ENCODE measurements at places on chromosomes 12 and 14. TPM values are rescaled to one million over a fixed set of nuclear protein-coding genes. Genes with fewer than 3 reads are reported as not detected.

DNA sequence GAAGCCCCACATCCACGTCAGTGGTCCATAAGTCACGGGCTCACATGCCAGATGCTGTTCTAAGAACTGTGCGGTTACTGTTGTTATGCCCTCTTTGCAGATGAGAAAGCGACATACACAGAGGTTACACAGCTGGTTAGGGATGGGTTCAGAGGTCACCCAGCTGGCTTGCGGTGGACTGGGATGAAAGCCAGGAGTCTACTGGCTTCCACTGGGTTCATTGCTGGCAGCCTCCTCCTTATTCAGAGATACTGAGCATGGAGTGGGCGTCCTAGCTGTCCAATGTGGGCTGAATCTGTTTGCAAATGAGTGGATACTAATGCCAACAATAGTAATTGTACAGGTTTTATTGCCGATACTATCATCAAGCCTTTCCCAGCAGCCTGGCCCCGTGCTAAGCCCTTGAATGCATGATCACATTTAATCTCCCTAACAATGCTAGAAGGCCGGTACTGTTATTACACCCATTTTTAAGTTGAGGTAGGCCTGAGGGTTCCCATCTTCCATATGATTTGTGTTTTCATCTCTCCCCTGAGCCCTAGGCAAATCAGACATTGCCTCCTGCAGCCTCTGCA lies 129.1 kb downstream of the PLXNC1 start:
- no peaks in the 10 kb centered on the region for H3K36me3 ChIP-seq
- no peak for DNase-seq
- no peak overlapping the region for H3K27ac ChIP-seq
- no peaks in the 10 kb centered on the region for H3K4me1 ChIP-seq
- no peak overlapping the region for H3K4me3 ChIP-seq
- H3K27me3 ChIP-seq = no peaks in the 10 kb centered on the region

SERPINA10 gene
- not detected for total RNA-seq

GRCh38 chr14:92493492-92493891 lies 20.1 kb upstream of the RIN3 start:
- H3K27ac ChIP-seq = no peak overlapping the region
- no peaks in the 10 kb centered on the region for H3K27me3 ChIP-seq
- H3K4me1 ChIP-seq = no peaks in the 10 kb centered on the region
- DNase-seq = no peak

HOXC4 gene
- not detected for total RNA-seq

RAB21 gene
- total RNA-seq = 13.0 TPM

DNA sequence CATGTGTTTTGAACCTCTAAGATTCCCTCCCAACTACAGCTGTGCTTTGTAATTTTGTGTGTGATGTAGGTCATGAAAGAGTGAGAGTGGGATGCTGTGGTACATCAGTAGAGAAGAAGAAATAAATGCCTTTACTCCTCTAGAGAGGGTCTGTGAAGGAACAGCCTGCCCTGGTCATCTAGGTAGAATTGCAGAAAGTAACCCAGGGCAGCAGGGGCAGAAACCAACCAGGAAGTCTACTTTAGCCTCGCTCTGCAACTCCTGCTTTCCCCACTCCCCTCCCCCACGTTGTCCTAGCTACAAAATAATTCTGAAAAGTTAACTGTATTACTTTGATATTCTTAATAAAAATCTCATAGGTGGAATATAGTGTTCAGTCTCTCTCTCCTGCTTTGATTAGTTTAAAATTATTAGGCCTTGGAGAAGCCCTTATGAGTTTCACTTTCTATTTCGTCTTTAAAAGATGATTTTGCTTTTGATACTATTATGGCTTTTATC lies 7.5 kb downstream of the TBK1 start:
- DNase-seq = no peak
- peaks cover 3% of the 10 kb centered on the region for H3K36me3 ChIP-seq
- peak overlapping the region; percentile 37 for H3K4me3 ChIP-seq
- no peaks in the 10 kb centered on the region for H3K27me3 ChIP-seq

DNA sequence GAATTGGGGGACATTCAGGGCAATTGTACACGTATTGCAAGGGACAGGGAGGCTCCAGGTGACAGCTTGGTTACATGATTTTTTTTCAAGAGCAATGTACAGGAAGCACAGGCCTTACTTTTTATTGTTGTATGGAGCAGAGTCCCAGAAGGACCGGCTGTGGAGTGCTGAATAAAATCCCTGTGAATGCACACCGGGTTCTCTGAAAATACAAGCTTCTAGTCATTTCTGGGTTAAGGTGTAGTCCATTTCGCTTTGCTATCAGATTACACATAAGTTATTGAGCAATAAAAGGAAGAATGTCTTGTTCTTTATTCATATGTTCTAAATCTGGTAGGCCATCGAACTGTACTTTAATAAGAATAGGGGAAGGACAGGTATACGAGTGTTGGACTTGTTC lies 52.2 kb downstream of the PDE3A start:
- no peaks in the 10 kb centered on the region for H3K27me3 ChIP-seq
- peaks cover 36% of the 10 kb centered on the region for H3K4me1 ChIP-seq
- H3K4me3 ChIP-seq = no peak overlapping the region
- no peaks in the 10 kb centered on the region for H3K36me3 ChIP-seq
- DNase-seq = no peak
- peak overlapping the region; percentile 51 for H3K27ac ChIP-seq

FOXA1 gene
- not detected for total RNA-seq

DNA sequence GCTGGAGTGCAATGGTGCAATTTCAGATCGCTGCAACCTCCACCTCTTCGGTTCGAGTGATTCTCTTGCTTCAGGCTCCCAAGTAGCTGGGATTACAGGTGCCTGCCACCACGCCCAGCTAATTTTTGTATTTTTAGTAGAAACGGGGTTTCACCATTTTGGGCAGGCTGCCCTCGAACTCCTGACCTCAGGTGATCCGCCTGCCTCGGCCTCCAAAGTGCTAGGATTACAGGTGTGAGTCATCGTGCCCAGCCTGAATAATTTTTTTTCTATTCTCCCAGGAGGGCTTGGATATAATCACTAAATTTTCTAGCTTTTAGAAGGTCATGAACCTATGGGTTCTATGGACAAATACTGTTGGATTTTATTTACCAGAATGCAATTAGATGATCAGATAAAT lies 44.7 kb upstream of the GNPNAT1 start:
- H3K4me1 ChIP-seq = peaks cover 6% of the 10 kb centered on the region
- H3K27me3 ChIP-seq = no peaks in the 10 kb centered on the region
- H3K27ac ChIP-seq = no peak overlapping the region
- no peak for DNase-seq

DNA sequence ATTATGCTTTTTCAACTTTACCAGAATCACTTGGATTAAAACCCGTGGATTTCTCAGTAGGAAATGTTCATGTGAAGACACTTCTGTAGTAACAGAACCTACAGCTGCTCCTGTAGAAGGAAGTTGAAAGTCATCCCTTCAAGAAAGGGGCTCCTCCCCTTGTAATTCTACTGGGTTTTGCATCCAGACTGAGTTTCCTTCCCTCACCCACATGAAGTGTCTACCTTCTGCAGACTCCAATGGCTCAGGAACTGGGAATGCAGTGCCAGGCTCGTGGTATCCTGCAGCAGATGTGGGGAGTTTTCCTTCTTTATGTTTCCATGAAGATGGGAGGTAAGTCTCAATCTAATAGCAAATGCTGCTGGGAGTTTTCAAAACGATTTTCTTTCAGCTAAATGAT lies 7.9 kb upstream of the OR10G2 start:
- H3K27me3 ChIP-seq = no peaks in the 10 kb centered on the region
- H3K4me3 ChIP-seq = no peak overlapping the region
- H3K36me3 ChIP-seq = no peaks in the 10 kb centered on the region
- no peaks in the 10 kb centered on the region for H3K4me1 ChIP-seq
- H3K27ac ChIP-seq = no peak overlapping the region
- no peak for DNase-seq

GRCh38 chr12:53738406-53739213 lies 11.4 kb upstream of the CALCOCO1 start:
- peaks cover 9% of the 10 kb centered on the region for H3K4me1 ChIP-seq
- no peak overlapping the region for H3K27ac ChIP-seq
- no peak overlapping the region for H3K4me3 ChIP-seq
- H3K36me3 ChIP-seq = no peaks in the 10 kb centered on the region

DNA sequence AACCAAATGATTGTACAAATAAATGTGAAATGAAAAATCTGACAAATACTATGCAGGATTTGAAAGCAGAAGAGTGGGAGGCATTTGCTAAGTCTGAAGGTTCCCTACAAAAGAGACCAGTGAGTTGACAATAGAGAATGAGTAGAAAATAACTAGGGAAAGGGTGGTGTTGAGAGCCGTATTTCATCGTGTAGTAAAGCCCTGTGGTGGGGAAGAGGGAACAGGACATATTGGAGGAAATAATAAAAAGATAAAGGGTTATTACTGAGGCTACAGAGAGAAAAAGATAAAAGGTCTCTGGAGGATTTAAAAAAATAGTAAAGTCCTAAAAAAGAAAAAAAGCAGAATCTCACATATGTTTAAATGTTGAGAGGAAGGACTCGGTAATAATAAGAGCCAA lies 268.8 kb downstream of the DUSP6 start:
- H3K4me3 ChIP-seq = no peak overlapping the region
- H3K36me3 ChIP-seq = no peaks in the 10 kb centered on the region
- DNase-seq = no peak
- no peaks in the 10 kb centered on the region for H3K27me3 ChIP-seq
- H3K4me1 ChIP-seq = no peaks in the 10 kb centered on the region
- H3K27ac ChIP-seq = no peak overlapping the region

DNA sequence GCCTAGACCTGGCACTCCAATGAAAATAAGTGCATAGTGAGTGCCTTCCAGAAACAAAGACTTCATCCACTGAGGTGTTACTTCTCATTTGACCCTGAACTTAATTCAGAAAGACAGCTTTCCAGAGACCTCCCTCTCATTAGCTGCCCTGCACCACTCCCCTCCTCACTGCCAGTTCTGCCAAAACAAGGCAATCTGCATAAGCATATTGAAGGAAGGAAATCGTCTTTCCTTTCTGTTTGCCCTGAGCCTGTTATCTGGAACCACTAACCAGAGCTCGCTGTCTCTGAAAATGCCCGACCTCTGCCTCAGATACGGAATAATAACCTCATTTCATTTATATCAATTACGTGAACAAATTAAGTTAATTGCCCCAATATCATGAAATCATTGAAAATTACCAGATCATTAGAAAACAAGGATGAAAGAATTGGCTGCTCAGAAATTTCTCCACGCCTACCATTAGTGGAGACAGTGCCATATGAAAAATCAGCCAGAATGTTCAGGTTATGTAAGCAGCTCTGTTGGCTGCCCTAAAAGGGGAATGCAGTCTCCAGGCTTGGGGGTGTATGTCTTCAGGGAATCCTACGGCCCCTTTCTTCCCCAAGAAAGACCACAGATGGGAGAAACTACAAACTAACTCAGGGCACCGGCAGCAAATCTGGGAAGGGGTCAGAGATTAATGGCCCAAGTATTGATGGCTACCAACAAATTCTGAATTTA lies 149.9 kb upstream of the FKBP4 start:
- H3K27ac ChIP-seq = no peak overlapping the region
- H3K4me3 ChIP-seq = no peak overlapping the region
- H3K4me1 ChIP-seq = peaks cover 29% of the 10 kb centered on the region
- no peaks in the 10 kb centered on the region for H3K36me3 ChIP-seq
- peak; percentile 27 for DNase-seq
- no peaks in the 10 kb centered on the region for H3K27me3 ChIP-seq

- H3K4me1 ChIP-seq = no peaks in the 10 kb centered on the region
- H3K27me3 ChIP-seq = no peaks in the 10 kb centered on the region
- no peak overlapping the region for H3K4me3 ChIP-seq
- no peaks in the 10 kb centered on the region for H3K36me3 ChIP-seq
- no peak for DNase-seq
Observed at GRCh38 chr12:5927732-5928516, 17.1 kb downstream of the ANO2 start.

DNA sequence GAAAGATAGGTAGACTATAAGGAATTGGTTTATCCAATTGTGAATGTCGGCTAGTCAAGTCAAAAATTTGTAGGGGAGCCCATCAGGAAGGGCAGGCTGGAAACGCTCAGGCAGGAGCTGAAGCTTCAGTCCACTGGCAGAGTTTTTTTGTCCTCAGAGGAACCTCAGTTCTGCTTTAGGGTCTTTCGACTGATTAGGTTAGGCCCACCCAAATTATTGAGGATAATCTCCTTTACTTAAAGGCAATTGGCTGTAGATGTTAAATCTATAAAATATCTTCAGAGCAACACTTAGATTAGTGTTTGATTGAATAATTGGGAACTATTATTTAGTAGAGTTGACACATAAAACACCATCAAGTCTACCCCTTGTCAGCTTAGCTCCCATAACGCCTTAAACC lies 105.5 kb upstream of the ARHGAP5 start:
- no peak overlapping the region for H3K4me3 ChIP-seq
- H3K4me1 ChIP-seq = no peaks in the 10 kb centered on the region
- no peak overlapping the region for H3K27ac ChIP-seq

Data from sigmoid colon (tissue), 7 donors.